ENCODE measurements at places on chromosomes 2 and 18.

DNA sequence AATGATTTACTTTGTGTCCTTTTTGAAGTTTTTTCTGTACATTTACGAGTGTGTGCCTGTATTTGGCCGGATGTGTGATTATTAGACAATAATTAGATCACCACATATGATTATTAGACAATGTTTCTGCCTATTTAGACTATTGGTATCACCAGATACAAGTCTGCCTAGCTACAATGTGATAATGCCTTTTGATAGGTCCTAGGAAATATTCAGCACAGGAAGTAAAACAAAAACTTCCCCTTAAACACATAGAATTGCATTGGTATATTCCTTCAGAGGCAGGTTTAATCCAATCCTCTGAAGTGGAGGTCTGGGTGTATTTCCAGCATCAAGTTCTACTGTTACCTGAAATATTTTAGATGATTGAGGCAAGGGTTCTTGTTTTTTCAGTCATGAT, 275.1 kb downstream of the TGIF1 start:
- DNase-seq, result no peak

GRCh38 chr2:189580241-189580651, 340 bp downstream of the SLC40A1 start:
- peak; percentile 24 for DNase-seq

DNA sequence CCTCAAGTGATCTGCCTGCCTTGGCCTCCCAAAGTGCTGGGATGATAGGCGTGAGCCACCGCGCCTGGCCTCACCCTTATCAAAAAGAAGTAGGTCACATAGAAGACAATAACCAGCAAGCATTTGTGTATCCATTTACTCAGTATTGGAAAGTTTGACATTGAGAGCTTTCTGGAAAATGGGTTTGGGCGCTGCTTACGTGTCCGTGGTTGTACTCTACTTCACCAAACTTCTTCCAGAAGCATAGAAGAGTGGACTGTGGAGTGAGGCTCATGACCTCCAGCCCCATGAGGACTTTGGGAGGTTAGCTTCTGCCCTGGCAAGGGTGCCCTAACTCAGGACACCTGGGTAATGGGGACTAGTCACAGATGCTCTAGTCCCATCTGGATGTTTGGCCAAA, 3.7 kb upstream of the ODC1 start:
- no peak for DNase-seq

GRCh38 chr2:224268441-224268840, 133.5 kb downstream of the FAM124B start:
- no peak for DNase-seq

GRCh38 chr2:240452462-240453256, 17.2 kb downstream of the GPC1 start:
- DNase-seq, result no peak
